ENCODE measurements at places on chromosomes 1 and 21.
A peak's percentile ranks its signal among the peaks of the same experiment; 100 is the strongest.

- no peak for DNase-seq
Observed at GRCh38 chr1:24540906-24541710, 14.8 kb upstream of the NCMAP start.

- no peak for DNase-seq
Observed at GRCh38 chr1:181583598-181583997, 100.3 kb downstream of the CACNA1E start.

DNA sequence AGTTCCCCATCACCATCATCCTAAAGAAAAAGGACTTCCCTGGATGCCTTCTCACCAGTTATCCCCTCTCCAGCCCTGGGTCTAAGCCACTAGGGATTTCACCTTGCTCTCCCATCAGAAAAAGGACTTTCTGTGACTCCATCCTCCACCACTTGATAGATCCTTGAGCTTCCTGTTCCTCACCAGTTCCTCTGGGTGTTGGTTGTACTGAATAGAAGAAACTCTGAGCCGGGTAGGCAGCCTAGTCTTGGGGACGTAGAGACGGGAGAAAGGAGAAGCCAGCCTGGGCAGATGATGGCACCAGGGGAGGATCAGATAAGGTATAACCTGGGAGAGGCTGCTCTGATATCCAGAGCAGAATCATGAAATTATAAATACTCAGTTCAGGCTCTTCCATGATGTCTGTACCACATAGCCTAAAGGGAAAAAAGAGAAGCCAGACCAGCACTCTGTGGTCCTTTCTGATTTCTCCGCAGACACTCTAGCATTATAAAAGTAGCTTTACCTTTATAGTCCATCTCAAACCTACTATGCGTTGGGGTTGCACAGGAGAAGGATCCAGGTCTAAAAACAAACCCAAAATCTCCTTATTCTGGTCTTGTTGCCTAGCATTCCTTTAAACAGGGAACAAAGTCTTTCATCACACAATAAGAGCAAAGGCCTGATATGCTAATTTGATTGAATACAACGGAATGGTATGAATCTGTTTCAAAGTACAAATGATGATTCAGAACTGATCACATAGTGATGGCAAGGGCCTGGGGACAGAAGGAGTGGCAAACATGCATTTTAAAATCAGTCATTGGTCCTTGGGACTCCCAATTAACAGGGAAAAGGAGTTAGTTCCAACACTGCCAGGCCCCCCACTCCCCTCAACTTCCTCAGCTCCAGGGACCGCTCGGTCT lies 1.2 kb upstream of the CD34 start:
- DNase-seq = no peak

- DNase-seq = no peak
Observed at GRCh38 chr1:206742719-206743383, 27.7 kb upstream of the IL19 start.

GRCh38 chr1:1144843-1145546 lies 28.7 kb upstream of the TTLL10 start:
- no peak for DNase-seq

- DNase-seq = no peak
Observed at GRCh38 chr1:34851431-34852105, 8.0 kb downstream of the SMIM12 start.

- no peak for DNase-seq
Observed at GRCh38 chr1:194731025-194731424, 1544.6 kb upstream of the B3GALT2 start.

DNA sequence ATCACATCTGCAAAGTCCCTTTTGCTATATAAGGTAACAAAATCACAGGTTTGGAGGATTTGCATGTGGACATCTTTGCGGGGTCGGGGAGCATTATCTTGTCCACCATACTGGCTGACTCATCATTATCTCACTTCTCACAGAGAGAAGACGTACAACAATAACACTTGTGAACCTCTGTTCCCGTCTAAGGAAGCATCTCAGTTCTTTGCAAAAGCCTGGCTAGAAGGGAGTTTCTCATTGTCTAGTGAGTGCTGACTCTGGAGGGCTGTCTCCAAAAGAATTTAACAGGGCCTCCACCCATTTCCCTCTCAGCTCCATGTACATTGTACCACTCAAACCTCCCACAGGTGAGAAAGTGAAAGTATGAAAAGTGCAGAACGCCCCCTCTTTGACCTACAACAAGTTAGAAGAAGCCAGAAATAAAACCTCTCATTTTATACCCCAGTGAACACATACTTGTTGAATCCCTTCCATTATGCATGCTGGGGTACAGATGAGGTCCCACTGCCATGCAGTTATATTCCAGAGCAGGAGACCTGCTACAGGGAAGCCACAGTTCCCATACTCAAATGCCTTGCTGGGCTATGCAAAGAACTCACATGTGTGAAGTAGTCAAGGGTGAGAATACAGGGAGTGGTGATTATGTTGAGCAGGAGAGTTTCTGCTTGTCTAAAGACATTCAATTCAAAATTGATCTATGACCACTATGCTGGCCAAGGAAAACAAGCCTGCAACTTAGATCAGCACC lies 121.7 kb upstream of the PRDX6 start:
- DNase-seq = no peak

DNA sequence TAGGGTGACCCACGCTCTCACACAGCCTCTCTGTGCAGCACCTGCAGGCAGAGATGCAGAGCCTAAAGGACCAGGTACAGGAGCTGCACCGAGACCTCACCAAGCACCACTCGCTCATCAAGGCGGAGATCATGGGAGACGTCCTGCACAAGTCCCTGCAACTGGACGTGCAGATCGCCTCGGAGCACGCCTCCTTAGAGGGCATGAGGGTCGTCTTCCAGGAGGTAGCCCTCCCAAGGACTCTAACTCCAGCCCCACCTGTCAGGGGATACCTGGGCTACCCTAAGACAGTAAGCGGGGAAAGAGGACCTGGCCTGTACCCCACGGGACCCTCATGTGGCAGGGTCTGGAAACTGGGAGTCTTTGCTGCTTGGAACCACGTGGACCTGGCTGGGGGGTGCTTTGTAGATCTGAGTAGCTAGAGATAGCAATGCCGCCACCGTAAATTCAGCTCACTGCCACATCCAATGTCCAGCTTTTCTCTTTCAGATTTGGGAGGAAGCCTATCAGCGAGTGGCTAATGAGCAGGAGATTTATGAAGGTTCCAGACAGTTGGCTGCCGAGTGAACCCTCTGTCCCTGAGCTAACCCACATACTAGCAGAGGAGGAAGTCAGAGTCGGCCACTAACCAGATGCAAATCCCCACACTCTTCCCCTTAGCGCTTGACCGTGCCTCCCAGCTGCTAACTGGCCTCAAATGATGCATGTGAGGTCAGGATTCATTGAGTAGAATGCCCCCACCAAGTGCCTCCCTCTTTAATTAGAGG lies 6.5 kb downstream of the RNF207 start:
- DNase-seq = no peak

GRCh38 chr1:11851180-11851579 lies 3.6 kb upstream of the NPPA start:
- no peak for DNase-seq

GRCh38 chr1:18820791-18821641 lies 38.4 kb downstream of the TAS1R2 start:
- peak; percentile 23 for DNase-seq
